EH (cell line): ENCODE measurements at places on chromosomes 4 and X.
A peak's percentile ranks its signal among the peaks of the same experiment; 100 is the strongest.

GRCh38 chr4:78510681-78511080 is 40.9 kb upstream of the ANXA3 start:
- peak; percentile 80 for DNase-seq

DNA sequence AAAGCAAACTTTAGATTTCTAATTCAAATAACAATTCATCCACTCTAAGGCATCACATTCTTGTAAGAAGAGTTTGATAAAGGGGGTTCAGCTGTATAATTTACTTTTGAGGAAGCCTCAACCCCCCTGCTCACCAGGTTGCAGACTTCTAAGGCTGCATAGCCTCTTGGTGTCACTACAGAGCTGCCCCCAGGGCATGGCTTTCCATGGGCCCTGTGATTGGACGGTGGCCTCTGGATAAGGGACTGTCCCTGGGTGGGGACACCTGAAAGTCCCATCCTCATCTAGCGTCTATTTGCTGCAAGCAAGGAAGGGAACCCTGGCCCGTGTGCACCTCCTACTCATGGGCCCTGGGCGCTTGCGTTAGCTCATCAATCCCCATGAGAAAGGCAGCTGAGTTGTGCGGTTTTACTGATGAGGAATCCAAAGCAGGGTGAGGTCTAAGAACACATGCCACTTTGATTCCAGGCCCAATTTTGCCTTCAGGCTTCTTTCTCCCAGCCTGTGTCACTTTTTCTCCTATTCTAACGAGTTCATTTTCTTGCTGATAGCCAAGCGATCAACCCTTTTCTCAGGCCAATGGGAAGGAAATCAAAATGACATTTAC is 51.8 kb downstream of the SCML1 start:
- DNase-seq: peak; percentile 2

DNA sequence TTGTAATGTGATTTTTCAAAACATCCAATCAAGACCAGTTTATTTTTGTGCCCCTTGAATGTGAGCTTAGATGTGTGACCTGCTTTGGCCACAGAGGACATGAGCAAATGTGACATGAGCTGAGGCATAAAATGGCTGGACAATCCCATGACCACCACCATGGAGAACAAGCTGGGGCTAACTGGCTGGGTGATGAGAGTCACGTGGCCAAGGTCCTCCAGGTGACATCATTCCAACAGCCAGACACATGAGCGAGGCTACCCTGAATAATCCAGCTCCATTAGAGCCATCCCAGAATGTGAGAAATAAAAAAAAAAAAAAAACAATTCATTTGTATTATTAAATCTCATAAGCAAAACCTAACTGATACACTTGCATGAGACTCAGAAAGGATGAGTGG is 90.4 kb upstream of the LDB2 start:
- no peak for DNase-seq

- no peak for DNase-seq
These were observed 12.8 kb upstream of the SLITRK4 start for GRCh38 chrX:143648705-143649104.

DNA sequence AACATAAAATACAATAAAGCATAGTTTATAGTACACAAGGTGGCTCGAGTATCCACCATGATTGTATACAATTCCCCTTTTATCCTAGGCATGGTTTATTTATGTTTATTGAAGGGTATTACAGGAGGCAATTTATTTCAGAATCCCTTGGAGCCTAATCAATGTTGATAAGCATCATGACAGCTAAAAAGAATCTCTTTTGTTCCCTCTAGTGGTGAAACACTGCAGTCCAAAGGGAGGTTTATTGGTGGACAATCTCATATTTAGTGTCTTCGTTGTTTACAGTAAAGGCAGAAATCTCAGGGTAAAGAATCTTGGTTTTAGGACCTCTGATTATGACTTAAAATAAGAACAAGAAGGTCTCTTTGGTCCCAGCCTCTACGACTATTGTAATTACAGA is 1712.5 kb downstream of the C4orf33 start:
- no peak for DNase-seq

DNA sequence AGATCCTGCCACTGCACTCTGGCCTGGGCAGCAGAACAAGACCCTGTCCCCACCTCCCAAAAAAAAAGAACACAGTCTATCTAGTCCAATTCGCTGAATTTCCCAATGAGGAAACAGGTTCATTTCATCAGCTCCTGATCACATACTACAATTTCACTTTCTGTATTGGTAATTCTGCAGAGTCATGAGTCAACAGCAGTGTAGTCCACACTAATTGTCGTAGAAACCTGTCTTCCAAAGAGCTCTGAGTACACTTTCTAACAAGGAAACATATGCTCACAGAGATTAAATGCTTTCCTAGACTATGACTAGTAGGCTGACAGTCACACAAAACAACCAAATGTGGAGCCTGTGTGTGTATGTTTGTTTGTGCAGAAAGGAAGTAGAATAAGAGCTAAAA is 91.9 kb downstream of the GPC4 start:
- DNase-seq: no peak

GRCh38 chrX:44020693-44021092 is 47.5 kb upstream of the NDP start:
- no peak for DNase-seq

DNA sequence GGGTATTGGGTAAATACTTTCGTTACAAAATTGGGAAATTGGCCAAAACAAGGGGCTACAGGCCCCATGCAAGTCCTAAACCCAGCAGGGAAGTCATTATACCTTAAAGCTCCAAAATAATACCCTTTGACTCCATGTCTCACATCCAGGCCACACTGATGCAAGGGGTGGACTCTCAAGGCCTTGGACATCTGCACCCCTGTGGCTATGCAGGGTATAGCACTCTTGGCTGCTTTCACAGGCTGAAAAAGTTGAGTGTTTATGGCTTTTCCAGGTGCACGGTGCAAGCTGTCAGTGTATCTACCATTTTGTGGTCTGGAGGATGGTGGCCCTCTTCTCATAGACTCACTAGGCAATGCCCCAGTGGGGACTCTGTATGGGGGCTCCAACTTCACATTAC is 326.5 kb downstream of the TEX13C start:
- no peak for DNase-seq

- no peak for DNase-seq
These were observed 61.5 kb downstream of the TIGD2 start for GRCh38 chr4:89172865-89173264.

GRCh38 chr4:130131536-130131935 is 1035.6 kb downstream of the C4orf33 start:
- DNase-seq: no peak

DNA sequence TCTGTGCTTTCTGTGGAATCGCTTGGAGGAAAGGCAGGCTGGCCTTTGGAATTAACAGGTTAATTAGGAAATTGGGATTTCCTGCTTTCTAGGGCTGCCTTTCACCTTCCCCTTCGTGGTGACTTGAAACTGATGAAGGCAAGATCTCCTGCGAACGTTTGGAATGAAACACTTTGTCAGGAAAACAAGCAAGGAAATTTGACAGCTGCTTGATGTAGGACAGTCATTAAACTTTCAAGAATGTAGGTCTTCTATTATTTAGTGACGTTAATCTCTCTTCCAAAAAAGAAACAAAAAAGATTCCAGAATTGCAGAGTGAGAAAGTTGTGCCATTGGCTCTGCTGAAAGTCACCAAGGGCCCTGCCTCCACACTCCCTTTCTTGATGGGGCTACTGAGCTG is 155.7 kb upstream of the SCML1 start:
- DNase-seq: peak; percentile 12

- peak; percentile 48 for DNase-seq
These were observed 3.8 kb downstream of the CXXC4 start for GRCh38 chr4:104490770-104491480.

DNA sequence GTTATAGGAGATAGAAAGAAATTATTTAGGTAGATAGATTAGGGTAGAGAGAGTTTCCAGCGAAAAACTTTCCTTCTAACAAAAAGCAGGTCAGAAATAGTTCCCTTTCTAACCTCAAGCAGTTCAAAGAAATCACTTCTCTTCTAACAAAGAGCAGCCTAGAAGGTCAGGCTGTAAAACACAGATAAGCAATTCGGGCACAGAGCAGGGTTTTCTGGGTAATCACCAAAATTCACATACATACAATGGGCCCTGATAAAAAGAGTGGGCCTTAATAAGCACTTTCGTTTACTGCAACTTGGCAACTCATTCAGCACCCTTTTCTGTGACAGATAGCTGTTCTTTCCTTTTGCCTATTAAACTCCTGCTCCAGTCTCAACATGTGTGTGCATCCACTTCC is 13.4 kb upstream of the NAF1 start:
- no peak for DNase-seq

GRCh38 chr4:1417522-1418390 is 11.5 kb upstream of the NKX1-1 start:
- DNase-seq: no peak

DNA sequence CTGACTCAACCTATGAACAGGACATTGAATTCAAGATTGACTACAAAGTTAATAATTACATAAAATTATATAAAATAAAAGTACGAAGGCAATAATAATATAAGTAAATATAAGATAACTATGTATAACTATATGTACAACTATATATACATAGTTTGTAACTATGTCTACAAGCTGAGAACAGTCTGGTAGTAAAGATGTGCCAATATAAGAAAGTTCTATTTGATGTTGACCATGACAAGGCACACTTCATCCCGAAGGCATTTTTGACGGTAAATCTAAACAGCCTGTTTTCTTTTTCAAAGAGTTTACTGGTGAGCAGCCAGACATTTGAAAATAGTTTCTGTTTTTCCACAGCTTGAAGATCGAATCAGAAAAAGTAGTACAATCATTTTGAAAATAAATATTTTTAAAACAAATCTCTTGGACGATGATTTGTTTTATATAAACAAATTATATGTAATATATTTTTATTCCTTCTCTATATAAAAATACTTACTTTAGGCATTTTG is 112.9 kb downstream of the CEP44 start:
- no peak for DNase-seq

DNA sequence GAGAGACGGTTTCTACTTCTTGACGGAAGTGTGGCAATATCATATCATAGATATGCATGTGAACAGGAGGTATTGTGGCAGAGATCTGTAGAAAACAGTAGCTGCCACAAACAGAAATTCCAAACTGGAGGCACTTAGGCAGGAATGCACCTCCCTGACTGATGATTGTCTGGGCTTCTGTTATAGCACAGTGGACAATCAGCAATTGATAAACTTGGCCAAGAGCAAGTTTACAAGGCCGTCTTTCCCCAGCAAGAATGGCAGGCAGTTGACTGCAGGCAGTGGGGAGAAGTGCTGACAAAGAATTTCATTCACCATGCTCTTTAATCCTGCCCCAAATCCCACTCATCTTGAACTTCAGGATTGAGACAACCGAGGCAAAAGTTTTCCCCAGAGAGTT is 114.4 kb upstream of the STOX2 start:
- DNase-seq: no peak

- DNase-seq: no peak
These were observed 610.3 kb upstream of the AADAT start for GRCh38 chr4:170700064-170700463.

- no peak for DNase-seq
These were observed 1034.2 kb upstream of the PCDH10 start for GRCh38 chr4:132114885-132115284.

GRCh38 chr4:18593297-18594002 is 571.9 kb upstream of the LCORL start:
- DNase-seq: peak; percentile 73

GRCh38 chr4:69092980-69093568 is 3.2 kb upstream of the UGT2B7 start:
- no peak for DNase-seq

GRCh38 chr4:25757452-25757851 is 101.8 kb downstream of the SLC34A2 start:
- no peak for DNase-seq

- DNase-seq: no peak
These were observed 155.0 kb downstream of the FBXW7 start for GRCh38 chr4:152380919-152381318.
